AG04450 (cell line): ENCODE measurements at places on chromosomes 12 and 14. TPM values are rescaled to one million over a fixed set of nuclear protein-coding genes. Genes with fewer than 3 reads are reported as not detected.

The EML1 gene
- 37.7 and 44.6 TPM in 2 replicates for polyA plus RNA-seq

The TOMM20L gene
- not detected in 2 replicates for polyA plus RNA-seq

The CCND2 gene
- polyA plus RNA-seq: 3.6 and 4.2 TPM in 2 replicates

The LRFN5 gene
- 3.2 and 3.3 TPM in 2 replicates for polyA plus RNA-seq

The TC2N gene
- 0.10 and 0.14 TPM in 2 replicates for polyA plus RNA-seq

The VRTN gene
- polyA plus RNA-seq: not detected in 2 replicates

The FGD4 gene
- 4.7 and 5.1 TPM in 2 replicates for polyA plus RNA-seq

The CHGA gene
- polyA plus RNA-seq: not detected in 2 replicates

GRCh38 chr14:69131176-69131575 lies 21.7 kb downstream of the DCAF5 start:
- no peak for DNase-seq

- no peak for DNase-seq
Observed at GRCh38 chr12:11981121-11981733, 89.5 kb upstream of the BCL2L14 start.

- DNase-seq: no peak
Observed at GRCh38 chr14:31578792-31579501, 17.7 kb downstream of the NUBPL start.

- no peak for DNase-seq
Observed at GRCh38 chr14:100839681-100840111, 13.8 kb downstream of the MEG3 start.

DNA sequence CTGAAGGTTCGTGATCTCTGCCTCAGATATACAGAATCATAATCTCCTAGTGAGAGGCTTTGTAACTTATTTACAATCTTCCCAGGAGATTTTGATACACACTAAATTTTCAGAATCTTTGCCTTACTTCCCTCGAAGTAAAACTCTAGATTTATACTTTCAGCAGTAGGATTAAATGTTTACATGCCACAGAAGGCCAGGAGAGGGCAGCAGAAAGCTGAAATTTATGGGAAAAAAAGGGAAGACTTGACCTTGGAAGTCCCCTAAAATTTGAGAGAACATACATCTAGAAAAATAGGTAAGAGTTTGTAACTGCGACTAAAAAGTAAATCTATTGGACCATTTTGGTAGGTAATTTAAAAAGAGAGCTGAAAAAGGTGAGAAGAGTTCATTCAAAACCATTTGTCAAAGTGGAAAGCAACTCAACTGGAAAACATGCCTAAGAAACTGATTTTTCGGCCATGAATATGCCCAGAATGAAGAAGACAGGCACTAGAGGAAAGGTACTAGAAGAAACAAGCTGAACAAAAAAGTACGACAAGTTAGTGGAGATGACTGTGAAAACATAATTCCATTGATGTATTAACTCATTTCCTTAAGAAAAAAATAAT lies 242.0 kb upstream of the MDGA2 start:
- no peak for DNase-seq

GRCh38 chr14:20989787-20990600 lies at the start of gene METTL17:
Gene METTL17, plus strand, starts transcription at chr14:20989980. Its CDS starts 23 bp downstream, at chr14:20990003.
- DNase-seq: peak; percentile 96

DNA sequence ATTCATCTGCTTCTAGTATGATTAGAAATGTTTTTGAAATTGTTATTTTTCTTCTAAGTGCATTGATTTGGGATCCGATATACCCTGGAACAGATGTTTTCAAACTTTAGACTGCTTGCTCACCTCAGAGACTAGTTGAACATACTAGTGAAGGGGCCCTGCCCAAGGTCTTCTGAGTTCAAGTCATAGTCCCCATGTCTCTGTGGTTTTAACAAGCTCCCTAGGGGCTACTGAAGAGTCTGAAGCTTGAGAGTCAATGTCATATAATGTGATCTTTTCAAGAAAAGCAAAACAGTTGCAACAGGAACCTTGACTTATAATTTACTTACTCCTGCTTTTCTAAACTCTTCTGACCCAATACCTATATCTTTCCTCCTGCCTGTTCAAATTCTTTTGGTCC lies 7.5 kb upstream of the UBE2N start:
- DNase-seq: no peak

- no peak for DNase-seq
Observed at GRCh38 chr12:21677622-21678277, 20.1 kb upstream of the LDHB start.

DNA sequence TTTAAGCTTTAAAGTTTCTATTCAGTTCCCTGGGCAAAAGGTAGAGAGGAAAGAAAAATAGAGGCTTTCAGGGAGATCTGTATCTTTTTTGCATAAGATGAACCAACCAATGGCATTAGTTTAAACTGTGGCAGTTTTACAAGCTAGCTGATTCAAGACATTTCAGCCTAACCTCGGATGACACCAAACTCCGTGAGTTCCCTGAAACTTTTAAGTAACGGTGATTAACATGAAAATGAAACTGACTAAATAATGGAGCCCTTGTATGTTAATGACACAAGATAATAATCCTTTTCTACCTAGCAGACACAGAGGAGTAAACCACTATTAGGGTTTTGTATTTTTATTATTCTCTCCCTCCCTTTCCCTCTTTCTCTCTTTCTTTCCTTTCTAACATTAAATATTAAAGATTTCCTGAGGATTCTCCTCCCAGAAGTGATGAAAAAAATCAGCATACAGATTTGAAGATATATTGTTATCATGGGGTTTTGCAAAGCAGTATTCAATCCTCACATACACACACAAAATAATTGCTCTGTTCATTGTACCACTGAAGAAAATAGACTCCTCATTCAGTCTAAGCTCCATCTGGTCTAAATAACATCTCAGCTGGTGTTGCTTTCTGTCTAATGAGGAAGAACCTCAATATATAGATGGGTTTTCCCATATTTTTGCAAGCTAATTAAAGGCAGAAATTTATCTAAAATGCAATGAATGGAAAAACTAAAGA lies 483.8 kb downstream of the NOVA1 start:
- DNase-seq: no peak

DNA sequence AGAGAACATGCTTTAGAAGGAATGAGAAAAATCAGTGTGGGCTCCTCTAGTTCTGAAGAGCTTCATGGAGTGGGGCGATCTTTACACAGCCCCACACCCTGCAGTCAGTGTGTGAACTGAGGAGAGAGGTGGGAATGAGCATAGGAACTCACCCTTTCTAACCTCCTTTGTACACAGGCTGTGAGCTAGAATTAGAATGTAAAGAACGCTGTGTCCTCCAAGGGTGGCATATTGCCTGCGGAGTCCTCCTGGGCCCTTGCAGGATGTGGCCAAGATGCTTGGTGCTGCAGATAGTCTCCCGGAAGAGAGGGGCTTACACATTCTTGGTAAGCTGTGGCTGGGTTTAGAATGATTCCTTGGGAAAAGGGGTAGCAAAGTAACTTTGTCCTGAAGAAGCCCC lies 43.9 kb downstream of the NINJ2 start:
- DNase-seq: no peak

DNA sequence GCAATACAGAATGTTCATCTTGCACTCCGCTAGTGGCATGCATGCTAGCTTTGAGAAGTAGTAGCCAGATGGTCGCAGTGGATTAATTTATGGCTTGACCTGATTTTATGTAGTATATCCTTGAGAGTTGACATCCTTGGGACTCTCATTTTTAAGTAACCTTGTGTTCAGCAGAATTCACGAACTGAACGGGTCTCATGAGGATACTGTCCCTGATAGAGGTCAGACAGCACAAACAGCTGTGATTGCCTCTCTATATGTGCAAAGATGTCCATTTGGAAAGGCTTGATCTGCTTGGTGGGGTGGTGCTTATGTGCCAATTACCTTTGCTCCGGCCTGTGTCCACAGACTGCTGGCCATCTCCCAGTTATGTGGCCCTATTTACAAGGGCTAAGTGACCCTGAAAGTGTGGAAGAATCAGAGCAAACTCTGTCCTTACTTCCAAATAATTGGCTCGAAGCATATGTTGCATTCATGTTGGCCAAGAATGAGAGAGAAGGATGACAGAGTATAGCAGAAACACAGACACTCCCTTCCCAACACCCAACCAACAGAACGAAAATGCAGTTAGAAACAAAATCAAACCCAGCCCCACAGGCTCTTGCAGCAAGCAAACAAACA lies 167.1 kb downstream of the CRADD start:
- no peak for DNase-seq

- no peak for DNase-seq
Observed at GRCh38 chr14:100145682-100146464, 13.6 kb downstream of the DEGS2 start.

- no peak for DNase-seq
Observed at GRCh38 chr12:19517583-19517982, 78.3 kb downstream of the AEBP2 start.

GRCh38 chr14:100213956-100214769 lies 24.8 kb upstream of the YY1 start:
- no peak for DNase-seq
